Anterior cingulate cortex (tissue), 58 donors: ENCODE measurements at places on chromosomes 4 and X.

GRCh38 chr4:85672959-85673358, 198.0 kb downstream of the ARHGAP24 start:
- no peak for DNase-seq

DNA sequence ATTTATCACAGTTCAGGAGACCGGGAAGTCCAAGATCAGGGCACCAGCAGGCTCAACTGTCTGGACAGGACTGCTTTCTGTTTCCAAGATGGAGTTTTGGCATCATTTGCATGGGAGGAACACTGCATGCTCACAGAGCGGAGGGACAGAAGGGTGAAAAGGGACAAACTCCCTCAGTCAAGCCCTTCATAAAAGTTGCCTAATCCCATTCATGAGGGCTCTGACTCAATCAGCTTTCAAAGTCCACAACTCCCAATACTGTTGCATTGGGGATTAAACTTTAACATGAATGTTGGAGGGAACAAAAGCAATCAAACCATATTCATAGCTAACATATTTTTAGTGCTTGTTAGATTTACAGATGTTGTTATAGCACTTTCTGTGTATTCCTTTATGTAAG, 158.9 kb upstream of the MAD2L1 start:
- DNase-seq, result no peak

DNA sequence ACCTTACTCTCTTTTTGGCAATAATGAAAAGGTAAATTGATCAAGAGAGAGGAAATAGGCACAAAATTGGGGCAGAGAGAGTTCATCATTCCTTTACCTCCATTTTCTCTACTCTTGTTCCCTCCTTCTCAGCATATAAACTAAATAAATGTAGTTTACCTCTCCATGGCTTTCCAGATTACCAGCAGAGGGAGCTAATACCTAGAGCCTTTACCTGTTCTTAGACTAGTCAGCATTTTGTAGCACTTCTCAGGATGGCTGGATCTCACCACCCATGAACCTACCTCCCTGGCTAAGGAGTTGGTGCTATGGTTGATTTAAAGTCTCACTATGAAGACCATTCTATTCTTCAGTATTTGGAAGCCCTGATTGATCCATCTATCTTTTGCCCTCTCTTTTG, 15.7 kb downstream of the OFD1 start:
- no peak for DNase-seq

- no peak for DNase-seq
These were observed 159.6 kb downstream of the STIM2 start for GRCh38 chr4:27020203-27020602.

GRCh38 chrX:79854469-79854868, 160.1 kb upstream of the TBX22 start:
- DNase-seq, result no peak

- no peak for DNase-seq
These were observed 518.8 kb upstream of the FTHL17 start for GRCh38 chrX:31590581-31591114.

DNA sequence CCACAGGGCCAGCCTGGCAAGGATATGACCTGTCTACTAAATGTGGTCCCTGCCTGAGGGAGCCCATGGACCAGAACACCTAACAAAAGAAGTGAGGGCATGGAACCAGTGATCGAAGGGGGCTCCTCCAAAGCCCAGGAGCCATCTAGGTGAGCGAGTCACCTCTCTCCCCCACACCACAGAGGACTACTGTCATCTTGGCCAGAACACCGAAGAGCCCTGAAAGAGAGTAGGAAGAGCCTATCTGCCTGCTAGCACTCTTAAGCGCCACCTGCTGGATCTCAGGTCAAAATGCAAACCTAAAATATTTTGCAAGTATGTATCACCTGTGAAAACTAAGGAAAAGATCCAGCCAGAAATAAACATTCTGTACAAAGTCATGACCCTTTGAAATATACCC, 137.9 kb upstream of the ZXDB start:
- no peak for DNase-seq

- no peak for DNase-seq
These were observed 3.9 kb downstream of the PDCL2 start for GRCh38 chr4:55588160-55588559.

GRCh38 chr4:106264331-106264728, 51.7 kb downstream of the TBCK start:
- DNase-seq, result no peak
